ENCODE measurements at places on chromosomes 11 and 22. TPM values are rescaled to one million over a fixed set of nuclear protein-coding genes. Genes with fewer than 3 reads are reported as not detected.

The TECTA gene
- polyA plus RNA-seq = 0.38 TPM

The CRYBB3 gene
- not detected for polyA plus RNA-seq

The CRYBB2 gene
- not detected for polyA plus RNA-seq

The OR8J1 gene
- polyA plus RNA-seq = not detected

The MPPED1 gene
- not detected for polyA plus RNA-seq

The LMO1 gene
- polyA plus RNA-seq = not detected

The MCAT gene
- 11.7 TPM for polyA plus RNA-seq

The MRGPRX3 gene
- not detected for polyA plus RNA-seq

The GAL gene
- not detected for polyA plus RNA-seq

The RIMBP3B gene
- polyA plus RNA-seq = 1.3 TPM

The PNPLA3 gene
- polyA plus RNA-seq = not detected

The THY1 gene
- not detected for polyA plus RNA-seq

The SYCE3 gene
- polyA plus RNA-seq = not detected

The CDON gene
- polyA plus RNA-seq = 0.69 TPM

The FUT4 gene
- polyA plus RNA-seq = 1.9 TPM

The MS4A1 gene
- polyA plus RNA-seq = 1.2 TPM

The ETS1 gene
- 634 TPM for polyA plus RNA-seq

The TCN2 gene
- 0.79 TPM for polyA plus RNA-seq

The DLG2 gene
- 0.76 TPM for polyA plus RNA-seq

The GDPD4 gene
- not detected for polyA plus RNA-seq

The ZP1 gene
- not detected for polyA plus RNA-seq

The SULT4A1 gene
- polyA plus RNA-seq = not detected

The MRGPRX1 gene
- not detected for polyA plus RNA-seq

The LRRN4CL gene
- polyA plus RNA-seq = not detected

The VPREB1 gene
- not detected for polyA plus RNA-seq

The TYR gene
- polyA plus RNA-seq = not detected

The NXPE4 gene
- not detected for polyA plus RNA-seq

The OR5B21 gene
- not detected for polyA plus RNA-seq

The SCN3B gene
- polyA plus RNA-seq = not detected

The BTG4 gene
- polyA plus RNA-seq = not detected

The FGF19 gene
- not detected for polyA plus RNA-seq

The AGBL2 gene
- 1.8 TPM for polyA plus RNA-seq

The ACRV1 gene
- polyA plus RNA-seq = not detected

The C11orf86 gene
- polyA plus RNA-seq = not detected

The OR56A1 gene
- not detected for polyA plus RNA-seq

The TIMM10B gene
- polyA plus RNA-seq = 38.8 TPM

The LRRC56 gene
- polyA plus RNA-seq = 1.0 TPM

The RANGAP1 gene
- polyA plus RNA-seq = 40.6 TPM

The CACNA1I gene
- polyA plus RNA-seq = 1.8 TPM

All from naive thymus-derived CD4-positive, alpha-beta T cell (primary cell).